ENCODE measurements at places on chromosomes 16 and 17.

GRCh38 chr17:4097165-4097960 is 45.5 kb downstream of the ZZEF1 start:
- DNase-seq = no peak

DNA sequence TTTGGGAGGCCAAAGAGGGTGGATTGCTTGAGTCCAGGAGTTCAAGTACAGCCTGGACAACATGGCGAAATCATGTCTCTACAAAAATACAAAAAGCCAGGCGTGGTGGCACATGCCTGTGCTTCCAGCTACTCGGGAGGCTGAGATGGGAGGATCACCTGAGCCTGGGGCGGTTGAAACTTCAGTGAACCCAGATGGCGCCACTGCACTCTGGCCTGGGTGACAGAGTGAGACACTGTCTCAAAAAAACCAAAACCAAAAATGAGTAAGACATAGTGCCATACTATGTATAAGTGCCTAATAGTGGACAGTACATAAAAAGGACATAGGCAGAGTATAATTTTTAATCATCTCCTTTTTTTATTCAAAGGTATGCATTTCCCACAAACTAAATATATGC is 4.0 kb downstream of the CTC1 start:
- no peak for DNase-seq

DNA sequence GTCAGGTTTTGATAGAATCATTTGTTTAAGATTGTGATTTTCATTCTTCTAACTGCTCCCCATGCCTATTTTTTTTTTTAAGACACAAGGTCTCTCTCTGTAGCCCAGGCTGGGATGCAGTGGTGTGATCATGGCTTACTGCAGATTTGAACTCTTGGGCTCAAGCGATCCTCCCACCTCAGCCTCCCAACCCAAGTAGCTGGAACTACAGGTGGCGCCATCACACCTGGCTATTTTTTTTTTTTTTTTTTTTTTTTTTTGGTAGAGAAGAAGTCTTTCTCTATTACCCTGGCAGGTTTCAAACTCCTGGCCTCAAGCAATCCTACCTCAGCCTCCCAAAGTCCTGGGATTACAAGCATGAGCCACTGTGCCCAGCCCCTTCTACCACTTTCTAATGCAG is 223.3 kb downstream of the CBLN1 start:
- no peak for DNase-seq

DNA sequence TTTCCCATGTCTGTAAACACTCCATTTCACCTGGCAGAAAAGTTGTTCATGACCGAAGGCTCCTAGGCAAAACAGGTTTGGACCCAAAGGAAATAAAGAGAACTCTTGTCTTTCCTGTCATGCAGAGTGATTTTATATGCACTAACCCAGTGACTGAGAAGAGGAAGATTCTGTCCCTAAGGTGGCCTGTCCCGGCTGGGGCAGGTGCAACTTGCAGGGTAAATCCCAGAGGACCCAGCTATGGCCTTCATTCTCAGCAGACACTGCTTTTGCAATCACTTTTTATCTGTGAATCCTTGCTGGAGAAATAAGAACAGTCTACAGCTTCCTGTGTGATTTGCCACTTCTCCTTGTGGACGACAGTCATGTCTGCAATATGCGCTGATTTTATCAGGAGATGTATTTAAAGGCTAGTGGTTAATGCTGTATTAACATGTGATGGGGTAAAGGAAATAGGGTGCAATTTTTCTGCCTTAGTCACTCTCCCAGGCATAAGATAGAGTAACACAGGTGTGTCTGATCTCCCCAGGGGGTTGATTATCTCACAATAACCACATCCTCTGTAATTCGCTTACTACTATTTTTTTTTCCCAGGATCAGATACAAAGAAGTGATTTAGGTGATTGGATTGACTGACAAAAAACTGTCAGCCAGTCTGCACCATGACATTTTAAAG is 696.8 kb upstream of the SOX9 start:
- DNase-seq = no peak

DNA sequence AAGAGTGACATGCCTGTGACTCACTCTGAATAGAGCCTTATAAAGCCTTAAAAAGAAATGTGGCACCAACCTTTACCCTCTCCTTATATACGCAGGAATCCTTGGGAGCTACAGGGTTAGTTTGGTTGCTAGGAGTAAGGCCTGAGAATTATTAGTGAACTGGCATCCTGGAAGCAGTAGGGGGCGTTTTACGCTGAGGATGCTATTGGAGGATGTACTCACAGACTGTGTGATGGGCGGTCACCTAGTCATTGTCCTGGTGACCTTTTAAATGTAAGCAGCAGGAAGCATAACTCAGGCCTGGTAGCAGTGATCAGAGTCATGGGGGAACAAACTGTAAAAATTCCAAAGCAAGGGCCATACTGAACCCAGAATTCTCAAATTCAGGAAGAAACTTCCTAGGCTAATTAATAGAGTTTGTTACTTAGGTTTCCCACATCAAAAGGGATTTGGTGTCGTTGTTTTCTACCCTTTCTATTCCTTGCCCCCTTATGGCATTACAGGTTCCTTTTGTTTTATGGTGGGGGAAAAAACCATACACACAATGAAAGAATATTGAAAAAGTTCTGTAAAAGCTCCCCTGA is 153.8 kb downstream of the SNX11 start:
- no peak for DNase-seq

- DNase-seq = no peak
Observed at GRCh38 chr17:36732351-36732750, 131.0 kb downstream of the MRM1 start.

DNA sequence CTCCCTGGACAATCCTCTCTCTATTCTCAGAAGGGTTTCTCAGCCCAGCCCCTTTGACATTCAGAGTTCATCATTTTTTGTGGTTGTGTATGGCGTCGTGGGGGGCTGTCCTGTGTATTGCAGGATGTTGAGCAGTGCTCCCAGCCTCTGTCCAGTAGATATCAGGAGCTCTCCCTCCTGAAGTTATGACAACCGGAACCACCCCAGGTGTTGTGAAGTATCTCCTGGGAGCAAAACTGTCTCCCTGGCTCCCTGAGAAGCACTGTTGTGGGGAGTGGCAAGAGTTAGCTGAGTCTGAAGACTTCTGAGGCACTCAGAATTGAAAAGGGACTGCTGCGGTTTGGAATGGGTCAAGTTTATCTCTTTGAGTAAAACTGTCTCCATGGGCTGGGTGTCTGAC is 55.9 kb upstream of the MGAT5B start:
- no peak for DNase-seq

GRCh38 chr16:24807301-24807700 is 38.5 kb upstream of the SLC5A11 start:
- no peak for DNase-seq

DNA sequence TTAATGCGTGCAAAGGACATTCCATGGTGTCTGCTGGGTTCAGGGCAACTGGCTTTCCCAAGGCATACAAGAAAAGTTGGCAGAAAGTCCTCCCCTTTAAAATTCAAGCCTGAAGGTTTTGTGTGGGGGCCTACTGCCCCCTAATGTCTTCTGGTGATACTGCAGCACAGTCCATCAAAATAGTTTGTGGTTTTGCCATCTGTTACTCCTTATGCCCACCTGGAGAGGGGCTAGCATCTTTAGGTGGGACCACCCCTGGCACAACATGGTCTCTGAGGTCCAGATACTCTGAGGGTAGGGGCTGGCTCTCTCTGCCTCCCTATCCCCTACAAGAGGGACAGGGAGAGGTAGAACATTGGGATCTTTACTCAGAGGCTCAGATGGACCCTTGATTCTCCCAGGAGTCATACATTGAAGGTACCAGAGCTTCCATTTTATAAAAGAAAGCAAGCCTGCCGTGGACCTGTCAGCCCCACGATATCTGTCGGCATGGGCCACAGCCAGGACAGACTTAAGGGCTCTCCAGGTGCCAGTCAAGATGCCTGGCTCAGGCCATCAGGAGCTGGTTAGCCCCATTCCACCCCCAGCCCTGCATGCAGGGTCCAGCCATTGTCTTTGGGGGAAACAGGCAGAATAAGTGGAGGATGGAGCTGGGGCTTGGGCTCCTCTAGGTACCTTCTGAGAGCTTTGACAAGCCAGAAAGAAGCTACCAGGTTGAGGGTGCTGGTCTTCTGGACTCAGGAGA is 6.3 kb downstream of the ESRP2 start:
- DNase-seq = no peak
